ENCODE measurements at places on chromosomes 7 and 10.

DNA sequence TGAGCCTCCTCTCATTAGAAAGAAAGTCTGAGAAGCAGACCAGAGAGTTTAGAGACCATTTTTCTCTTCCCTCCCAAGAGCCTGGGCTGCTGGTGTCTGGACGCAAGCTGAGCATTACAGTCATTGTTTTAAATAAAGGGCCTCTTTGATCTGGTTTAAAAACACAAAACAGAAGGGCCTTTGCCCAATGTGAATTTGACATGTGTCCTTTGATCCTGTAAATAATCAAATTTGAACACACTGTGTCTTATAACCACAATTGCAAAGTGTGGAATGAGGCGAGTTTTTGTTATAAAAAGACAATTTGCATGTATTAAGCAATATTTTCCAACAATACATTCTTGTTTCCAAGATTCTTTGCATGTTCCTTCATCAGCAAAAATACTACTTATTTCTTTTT lies 158.5 kb downstream of the C7orf25 start:
- no peak for DNase-seq

GRCh38 chr7:158957921-158958491 lies 101.6 kb downstream of the DYNC2I1 start:
- DNase-seq: peak; percentile 12

DNA sequence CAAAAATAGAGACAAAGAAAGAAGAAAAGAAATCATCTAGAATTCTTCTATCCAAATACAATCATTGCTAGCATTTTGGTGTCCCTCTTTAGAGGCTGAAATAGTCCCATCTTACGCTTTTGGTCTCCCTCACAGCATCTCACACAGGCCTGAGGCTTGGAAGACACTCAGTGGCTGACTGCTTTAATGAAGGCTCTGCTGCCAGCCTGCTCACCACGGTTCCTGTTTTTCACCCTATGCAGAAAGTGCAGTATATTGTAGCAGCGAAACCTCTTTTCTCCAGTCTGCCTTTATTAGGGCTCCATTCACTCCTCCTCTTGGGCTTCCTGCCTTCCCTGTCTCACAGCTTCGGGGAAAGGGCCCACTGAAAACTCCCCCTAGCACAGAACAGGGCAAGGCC lies 102.2 kb downstream of the JCAD start:
- no peak for DNase-seq

DNA sequence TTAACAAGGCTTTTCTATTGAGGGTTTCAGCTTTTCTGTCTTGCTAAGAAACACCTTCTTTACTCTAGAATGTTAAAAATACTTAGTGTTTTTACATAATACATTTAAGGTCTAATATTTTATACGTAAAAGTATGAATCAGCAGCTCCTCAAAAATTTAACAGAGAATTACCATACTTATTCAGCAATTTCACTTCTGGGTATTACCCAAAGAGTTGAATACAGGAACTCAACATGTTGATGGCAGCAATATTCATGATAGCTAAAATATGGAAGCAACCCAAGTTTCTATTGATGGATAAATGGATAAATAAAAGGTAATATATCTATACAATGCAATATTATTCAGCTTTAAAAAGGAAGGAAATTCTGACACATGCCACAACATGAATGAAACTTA lies 9.7 kb upstream of the OR13A1 start:
- DNase-seq: no peak

- no peak for DNase-seq
Measured at GRCh38 chr7:18610331-18610948, 114.9 kb downstream of the HDAC9 start.

GRCh38 chr10:131001438-131001837 lies 310.1 kb downstream of the TCERG1L start:
- no peak for DNase-seq

DNA sequence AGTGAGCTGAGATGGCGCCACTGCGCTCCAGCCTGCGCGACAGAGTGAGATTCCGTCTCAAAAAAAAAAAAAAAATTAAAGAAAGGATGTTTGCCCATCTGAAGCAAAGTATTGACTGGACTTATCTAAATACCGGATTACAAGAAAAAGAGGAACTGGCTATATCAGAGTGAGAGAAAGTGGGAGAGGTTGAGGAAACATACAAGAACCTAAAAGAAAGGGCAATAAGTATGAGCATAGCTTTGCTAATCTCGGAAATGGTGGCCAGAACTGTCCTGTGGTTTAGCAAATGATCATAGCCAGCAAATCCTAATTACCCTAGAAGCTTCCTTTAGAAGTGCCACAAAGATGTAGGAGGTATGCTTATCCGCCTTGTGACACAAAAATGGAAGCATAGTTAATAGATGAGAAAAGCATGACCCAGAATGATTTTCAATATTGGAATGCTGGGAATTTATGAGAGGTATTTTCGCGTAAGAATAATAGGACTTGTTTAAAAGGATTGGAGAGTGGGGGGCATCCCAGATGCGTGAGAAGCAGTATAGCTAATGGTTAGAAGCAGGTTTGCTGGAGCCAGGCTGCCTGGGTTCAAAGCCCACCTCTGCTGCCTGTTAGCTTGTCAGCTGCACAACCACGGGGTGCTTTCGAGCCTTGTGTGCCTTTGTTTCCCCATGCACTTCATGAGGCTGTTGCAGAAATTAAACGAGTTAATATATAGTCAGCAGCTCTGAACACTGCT lies 1.2 kb upstream of the GTPBP4 start:
- DNase-seq: no peak

GRCh38 chr10:43234471-43235041 lies 32.3 kb downstream of the RASGEF1A start:
- DNase-seq: peak; percentile 1

DNA sequence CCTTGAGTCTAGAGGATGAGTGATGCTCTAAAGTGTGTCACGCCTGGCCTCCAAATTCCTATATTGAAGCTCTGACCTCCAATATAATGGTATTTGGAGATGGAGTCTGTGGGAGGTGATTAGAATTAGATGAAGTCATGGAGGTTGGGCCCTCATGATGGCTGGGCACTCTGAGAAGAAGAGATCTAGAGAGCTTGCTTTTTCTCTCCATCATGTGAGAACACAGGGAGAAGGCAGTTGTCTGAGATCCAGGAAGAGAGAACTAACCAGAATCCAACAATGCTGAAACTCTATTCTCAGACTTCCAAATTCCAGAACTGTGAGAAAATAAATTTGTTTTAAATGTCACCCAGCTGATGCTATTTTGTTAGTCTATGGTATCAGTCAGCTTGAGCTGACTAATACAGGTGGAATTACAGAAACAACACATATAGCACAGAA lies 15.1 kb downstream of the RNF216 start:
- DNase-seq: no peak

- no peak for DNase-seq
Measured at GRCh38 chr10:52729271-52730104, 43.1 kb downstream of the MBL2 start.

- DNase-seq: no peak
Measured at GRCh38 chr7:116197360-116197759, 13.0 kb upstream of the TES start.

DNA sequence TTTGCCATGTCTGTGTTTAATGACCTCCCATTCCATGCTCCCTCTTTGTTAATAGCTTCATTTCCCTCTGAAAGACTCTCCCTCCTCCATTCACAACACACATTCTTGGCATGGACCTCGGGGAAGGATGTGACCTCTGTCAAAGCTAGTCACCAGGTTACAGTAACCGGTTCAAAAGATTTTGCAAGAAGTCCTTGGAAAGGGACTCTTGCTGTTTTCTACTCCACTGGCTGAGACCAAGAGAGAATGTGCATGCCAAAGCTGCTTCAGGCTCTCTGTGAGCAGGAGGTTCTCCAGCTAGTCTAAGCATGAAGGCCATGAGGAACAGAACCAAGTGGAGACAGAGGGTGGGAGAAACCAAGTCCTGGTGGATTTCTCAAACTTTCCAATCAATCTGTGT lies 732.6 kb downstream of the CCSER2 start:
- DNase-seq: no peak

GRCh38 chr7:28623863-28624262 lies 211.5 kb downstream of the CREB5 start:
- DNase-seq: no peak

GRCh38 chr10:133335246-133336117 lies 1.2 kb downstream of the CALY start:
- peak; percentile 90 for DNase-seq

DNA sequence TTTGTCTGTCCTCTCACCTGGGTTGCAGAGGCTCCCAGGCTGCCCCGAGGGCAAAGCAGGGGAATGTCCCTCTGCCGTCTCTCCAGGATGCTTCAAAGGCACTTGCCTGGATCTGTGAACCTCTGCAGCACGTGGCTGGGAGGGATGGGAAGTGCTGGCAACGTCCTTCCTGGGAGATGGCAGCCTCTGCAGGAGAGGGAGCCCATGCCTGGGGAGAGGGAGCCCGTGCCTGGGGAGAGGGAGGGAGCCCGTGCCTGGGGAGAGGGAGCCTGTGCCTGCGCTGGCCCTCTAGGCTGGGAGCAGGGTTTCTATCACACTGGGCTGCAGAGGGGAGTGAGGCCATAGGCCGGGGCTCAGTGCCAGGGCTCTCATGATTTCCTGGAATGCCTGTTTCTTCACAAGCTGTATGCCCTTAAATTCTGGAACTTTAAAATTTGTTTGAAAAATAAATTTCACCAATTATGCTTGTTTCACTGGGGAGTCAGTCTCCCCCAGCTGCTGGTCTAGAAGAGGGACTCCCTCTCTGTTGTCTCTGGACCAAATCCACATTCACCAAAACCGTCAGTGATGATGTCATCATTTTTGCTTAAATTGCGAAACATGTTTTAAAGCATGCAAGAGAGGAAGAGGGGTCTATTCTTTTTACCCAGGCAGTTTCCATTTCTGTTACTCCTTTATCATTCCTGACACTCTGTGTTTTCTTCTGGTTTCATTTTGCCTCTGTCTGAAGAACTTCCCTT lies 135.7 kb downstream of the DNAJB6 start:
- DNase-seq: no peak

DNA sequence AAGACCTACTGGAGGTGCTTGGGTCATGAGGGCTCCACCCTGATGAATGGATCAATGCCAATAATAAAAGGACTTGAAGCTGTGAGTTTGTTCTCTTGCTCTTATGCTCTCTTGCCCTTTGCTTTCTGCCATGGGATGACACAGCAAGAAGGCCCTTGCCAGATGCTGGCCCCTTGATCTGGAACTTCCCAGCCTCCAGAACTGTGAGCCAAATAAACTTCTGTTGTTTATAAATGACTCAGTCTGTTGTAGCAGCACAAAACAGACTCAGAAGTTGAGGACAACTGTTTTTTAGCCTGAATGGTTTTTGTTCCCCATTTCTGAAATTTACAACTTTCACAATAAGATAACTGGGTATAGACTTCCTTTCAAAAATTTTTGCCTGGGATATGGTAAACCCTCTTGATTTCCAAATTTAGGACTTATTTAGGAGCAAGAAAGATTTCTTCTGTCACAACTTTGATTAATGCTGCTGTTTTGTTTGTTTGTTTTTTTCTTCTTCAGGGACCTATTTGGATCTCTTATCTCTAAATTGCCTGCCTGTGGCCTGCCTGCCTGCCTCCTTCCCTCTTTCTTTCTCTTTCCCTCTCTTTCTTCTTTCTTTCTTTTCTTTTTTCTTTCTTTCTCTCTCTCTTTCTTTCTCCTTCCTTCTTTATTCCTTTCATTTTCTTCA lies 12.1 kb downstream of the ENTPD1 start:
- DNase-seq: no peak

DNA sequence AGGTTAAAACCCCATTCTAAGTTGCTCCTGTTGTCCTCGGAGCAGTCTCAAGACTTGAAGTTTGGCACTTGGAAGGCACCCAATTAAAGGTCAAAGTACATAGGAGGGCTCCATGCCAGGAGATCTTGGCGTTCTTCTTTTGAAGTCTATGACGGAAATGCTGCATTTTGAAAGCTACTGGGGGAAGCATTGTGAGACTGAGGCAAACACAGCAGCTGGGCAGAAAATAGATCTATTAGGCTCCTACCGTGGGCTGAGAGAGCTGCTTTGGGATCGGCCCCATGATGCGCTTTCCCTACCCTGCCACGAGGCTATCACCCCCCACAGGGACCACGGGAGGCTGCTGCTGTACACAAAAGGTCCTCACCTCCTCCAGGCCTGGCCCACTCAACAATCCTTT lies 20.0 kb downstream of the KIAA1549 start:
- DNase-seq: no peak

GRCh38 chr10:107583974-107584373 lies 419.5 kb upstream of the SORCS1 start:
- DNase-seq: no peak

DNA sequence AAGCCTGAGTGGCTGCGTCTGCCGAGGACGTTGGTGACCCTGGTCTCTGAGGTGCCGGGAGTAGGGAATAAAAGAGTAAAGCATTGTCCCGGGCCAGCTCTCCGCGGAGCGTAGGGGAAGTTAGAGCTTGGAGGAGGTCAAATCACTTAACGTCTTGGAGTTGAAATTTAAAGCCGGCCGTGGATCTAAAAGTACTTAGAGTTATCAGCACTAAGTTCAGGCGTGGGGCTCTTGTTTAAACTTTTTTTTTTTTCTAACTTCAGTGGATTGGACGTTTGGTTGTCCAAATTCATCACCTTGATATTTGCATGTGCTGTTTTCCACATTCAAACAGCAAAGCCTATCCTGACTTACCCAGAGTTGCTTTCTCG lies 700 bp downstream of the NIPSNAP2 start:
- DNase-seq: no peak

- no peak for DNase-seq
Measured at GRCh38 chr10:48785796-48786195, 101.1 kb downstream of the WDFY4 start.

GRCh38 chr7:31633894-31634494 lies 53.0 kb upstream of the PPP1R17 start:
- DNase-seq: no peak

DNA sequence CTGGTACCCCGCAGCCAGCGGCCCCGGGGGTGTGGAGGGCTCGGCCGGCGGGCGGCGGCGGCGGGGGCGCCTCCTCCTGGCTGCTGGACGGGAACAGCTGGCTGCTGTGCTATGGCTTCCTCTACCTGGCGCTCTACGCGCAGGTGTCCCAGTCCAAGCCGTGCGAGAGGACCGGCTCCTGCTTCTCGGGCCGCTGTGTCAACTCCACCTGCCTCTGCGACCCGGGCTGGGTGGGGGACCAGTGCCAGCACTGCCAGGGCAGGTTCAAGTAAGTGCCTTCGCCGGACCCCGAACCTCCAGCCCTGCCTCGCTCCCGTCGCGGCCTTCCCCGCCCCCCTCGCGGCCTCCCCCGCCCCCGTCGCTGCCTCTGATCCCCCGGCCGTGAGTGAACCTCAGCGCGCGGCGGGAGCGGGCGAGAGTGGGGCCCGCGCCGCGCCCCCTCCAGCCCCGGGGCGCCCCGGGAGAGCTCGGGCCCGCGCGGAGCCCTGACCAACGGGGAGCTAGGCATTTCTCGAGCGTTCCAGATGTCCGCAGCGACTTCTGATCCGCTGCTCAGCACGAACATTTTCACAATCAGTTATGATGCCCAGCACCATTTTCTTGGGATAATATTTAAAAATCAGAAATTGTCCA lies 727 bp downstream of the ATRNL1 start:
- DNase-seq: no peak

DNA sequence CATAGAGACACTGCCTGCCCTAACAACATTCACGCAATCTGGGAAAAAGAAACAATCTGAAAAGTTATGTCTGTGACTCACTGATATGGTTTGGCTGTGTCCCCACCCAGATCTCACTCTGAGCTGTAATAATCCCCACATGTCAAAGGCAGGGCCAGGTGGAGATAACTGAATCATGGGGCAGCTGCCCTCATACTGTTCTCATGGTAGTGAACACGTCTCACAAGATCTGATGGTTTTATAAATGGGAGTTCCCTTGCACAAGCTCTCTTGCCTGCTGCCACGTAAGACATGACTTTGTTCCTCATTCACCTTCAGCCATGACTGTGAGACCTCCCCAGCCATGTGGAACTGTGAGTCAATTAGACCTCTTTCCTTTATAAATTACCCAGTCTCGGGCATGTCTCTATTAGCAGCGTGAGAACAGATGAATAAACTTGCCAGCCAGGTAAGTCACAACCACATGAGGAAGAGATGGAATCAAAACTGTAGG lies 341.5 kb upstream of the AOAH start:
- no peak for DNase-seq
